Stromal cell of bone marrow (primary cell): ENCODE measurements at places on chromosomes 1 and 21.

- DNase-seq = no peak
Observed at GRCh38 chr1:30721812-30722537, 1.4 kb downstream of the MATN1 start.

- no peak for DNase-seq
Observed at GRCh38 chr1:24996983-24997893, 67.2 kb upstream of the RUNX3 start.

GRCh38 chr1:221708076-221708571 lies 33.8 kb downstream of the DUSP10 start:
- DNase-seq = peak; percentile 40

- no peak for DNase-seq
Observed at GRCh38 chr1:25809283-25809926, 9.4 kb downstream of the SELENON start.

DNA sequence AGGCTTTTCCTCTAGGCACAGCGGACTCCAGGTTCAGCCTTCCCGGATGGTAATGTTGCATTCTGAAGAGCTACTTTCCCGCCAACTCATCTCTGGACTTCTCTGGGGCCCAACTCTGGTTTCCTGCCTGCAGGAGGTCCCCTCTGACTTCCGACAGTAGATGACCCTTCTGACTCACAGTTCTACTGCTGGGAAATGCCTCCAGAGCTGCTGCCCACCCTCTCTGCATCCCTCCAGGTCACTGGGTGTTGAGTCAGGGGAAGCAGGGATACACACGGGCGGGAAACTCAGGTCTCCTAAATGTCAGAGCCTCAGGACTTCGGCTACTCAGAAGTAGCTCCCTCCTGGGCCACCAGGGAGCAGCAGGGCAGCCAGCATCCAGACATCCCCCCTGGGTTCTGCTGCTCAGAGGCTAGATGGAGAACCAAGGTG lies 2.1 kb upstream of the KIF21B start:
- peak; percentile 29 for DNase-seq

GRCh38 chr1:25148673-25149300 lies 83.5 kb downstream of the SYF2 start:
- no peak for DNase-seq

DNA sequence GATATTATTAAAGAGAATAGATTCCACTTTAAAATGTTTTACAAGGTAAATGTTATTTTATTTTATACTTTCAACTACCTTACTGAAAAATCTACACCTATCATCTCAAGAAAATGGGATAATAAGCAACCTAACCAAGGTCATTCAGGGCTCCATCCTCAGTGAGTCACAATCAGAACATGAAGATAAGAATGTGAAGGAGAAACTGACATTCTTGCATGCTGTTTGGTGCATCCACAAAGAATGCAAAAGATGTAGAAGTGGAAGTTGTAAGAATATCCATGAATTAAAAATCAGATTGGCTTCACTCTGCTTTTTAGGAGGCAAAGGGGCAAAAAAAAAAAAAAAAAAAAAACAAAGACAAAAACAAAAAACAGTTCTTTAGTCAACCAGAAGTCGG lies 6.5 kb downstream of the WARS2 start:
- DNase-seq = no peak

DNA sequence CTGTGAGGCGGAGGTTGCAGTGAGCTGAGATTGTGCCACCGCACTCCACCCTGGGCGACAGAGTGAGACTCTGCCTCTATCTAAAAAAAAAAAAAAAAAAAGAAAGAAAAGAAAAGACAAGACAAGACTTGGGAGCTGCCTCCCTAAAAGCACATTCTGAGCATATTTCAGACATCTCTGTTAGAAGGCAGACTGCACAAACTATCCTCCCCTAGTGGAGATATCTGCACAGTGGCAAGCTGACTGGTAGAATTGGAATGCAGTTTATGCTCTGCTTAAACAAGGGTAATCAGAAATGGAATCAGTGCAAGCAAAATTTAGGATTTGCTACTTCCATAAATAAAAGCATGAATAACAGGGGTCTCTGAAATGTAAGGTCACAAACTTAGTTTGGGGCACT lies 31.8 kb downstream of the GNG4 start:
- DNase-seq = no peak

- DNase-seq = no peak
Observed at GRCh38 chr21:41219498-41220207, 51.7 kb downstream of the BACE2 start.

GRCh38 chr1:2290171-2290578 lies 62.1 kb downstream of the SKI start:
- no peak for DNase-seq

DNA sequence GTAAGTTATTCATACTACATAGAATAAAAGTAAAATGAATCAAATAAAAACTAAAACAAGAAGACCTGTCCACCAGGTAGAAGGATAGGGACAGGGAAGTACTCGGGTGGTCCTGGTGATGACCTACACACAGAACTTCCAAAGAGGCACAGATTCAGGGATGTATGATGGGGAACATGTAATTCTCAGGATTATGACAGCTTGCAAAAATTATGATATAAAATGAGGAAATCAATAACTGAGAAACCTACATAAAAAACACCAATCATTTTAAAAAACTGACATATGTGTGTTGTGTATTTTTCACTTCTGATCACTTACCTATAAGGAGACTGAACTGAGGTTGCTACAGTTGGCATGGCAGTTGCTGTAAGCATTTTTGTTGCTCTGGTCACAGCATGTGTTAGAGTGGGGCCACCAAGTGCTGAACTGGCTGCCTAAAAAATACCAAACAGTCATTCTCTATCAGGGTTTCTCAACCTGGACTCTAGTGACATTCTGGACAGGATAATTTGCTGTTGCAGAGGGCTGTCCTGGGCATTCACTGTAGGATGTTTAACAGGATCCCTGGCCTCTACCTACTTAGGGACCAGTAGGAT lies 73.8 kb downstream of the USP24 start:
- DNase-seq = no peak

DNA sequence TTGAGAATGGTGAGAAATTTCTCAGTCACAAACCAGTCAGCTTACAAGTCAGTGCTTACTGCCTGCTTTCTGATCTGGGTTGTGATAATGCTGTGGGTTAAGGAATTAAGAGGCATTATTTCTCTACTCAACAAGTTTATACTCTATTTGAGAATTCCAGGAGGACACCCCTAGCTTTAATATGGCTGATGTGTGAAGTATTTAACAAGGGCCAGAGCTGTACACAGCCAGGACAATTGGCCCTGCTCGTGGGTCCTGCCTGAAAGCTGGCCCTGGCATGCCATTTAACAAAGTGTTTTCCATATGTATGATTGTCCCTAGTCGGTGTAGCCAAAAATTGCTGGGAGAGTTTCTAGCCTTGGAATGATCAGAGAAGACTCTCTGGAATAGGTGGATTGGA lies 43.2 kb downstream of the HHAT start:
- DNase-seq = no peak

- no peak for DNase-seq
Observed at GRCh38 chr1:172533513-172534151, 682 bp downstream of the SUCO start.

- DNase-seq = no peak
Observed at GRCh38 chr1:87642581-87643221, 314.0 kb downstream of the LMO4 start.

DNA sequence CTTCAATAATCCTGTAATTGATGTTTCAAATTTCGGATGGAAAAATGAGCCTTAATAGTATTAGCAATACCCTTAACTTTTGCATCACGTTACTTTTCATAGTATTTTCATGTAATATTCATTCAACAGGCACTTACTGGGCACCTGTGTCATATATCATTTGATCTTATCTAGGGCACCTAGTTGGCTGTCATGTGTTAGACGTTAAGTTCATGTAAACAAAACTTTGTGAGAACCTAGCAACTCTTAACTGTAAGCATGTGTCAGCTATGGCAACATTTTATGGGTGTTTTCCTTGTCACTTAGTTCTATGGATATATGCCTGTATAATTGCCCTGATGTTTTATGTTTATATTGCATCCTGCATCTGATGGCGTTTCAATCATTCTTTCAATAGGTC lies 777 bp downstream of the LAMC2 start:
- DNase-seq = no peak

DNA sequence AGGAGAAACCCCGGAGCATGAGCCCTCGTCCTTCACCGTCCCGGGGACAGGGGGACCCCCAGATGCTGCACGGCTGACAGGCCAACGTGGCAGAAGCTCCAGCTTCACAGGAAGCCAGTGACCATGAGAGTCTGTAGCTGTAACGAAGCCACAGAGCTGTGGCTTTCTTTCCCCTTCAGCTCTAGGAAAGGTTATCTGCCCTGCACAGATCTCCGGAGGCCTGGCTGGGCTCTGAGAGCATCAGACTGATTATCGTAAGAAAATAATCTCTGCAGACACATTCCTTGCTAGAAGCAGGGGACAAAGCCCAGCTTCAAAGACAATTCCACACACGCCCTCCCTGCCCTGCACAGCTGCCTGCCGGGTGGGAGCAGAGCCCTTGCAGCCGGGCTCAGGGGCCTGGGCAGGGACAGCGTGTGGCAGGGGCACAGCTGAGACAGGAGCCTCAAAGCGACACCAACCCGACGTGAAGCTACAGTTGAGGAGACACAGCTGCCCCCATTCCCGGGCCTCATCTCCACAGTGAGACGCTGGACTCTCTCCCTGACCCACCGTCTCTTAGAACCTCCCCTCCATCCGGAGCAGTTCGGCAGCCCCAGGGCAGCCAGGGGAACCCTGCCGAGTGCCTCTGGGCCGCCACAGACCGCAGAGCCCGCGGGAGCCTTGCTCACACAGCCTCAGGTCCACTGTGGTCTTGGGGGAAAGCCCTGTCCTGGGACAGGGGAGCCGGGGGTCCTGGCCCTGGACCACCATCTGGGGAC lies 30.6 kb downstream of the POFUT2 start:
- no peak for DNase-seq

GRCh38 chr1:206631085-206631509 lies 4.2 kb upstream of the DYRK3 start:
- peak; percentile 87 for DNase-seq

DNA sequence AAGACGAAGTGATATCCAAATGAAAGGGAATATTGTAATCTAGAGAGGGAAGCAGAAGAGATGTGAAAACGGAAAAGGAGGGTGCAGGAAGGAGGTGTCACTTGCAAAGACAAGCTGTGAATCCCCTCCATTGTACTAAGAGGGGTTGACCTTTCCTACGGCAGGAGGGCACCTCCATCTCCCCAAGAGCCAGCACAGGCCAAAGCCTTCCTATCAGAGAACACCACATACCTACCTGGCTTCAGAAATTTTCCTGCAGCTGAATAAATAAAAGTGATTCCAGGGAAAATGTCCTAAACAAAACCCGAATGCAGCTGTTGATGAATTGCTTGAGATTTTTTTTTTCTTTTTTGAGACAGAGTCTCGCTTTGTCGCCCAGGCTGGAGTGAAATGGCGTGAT lies 14.3 kb downstream of the KANK4 start:
- no peak for DNase-seq

DNA sequence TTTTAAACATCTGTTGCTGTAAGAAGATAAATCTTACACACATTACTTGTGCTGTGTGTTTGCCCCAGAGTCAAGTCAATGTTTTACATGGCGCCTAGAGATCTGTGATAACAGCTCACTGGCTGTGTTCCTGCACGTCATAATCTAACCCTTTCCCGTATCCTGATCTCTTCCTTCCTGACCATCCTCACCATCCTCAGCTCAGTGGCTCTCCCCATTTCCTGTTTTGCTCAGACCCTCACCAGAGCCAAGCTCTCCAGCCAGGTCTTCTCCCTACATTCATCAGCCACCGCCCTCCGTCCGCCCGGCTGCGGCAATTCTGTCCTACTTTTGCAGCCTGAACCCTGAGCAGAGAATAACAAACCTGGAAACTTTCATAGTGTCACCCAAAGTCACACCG lies 824.7 kb downstream of the USP25 start:
- no peak for DNase-seq
